ENCODE measurements at places on chromosomes 1 and 21. TPM values are rescaled to one million over a fixed set of nuclear protein-coding genes. Genes with fewer than 3 reads are reported as not detected.

- no peak for DNase-seq
- H3K27me3 ChIP-seq = no peaks in the 10 kb centered on the region
- no peak overlapping the region for H3K4me3 ChIP-seq
- H3K36me3 ChIP-seq = peaks cover 76% of the 10 kb centered on the region
- H3K27ac ChIP-seq = peak overlapping the region; percentile 64
- peaks cover 6% of the 10 kb centered on the region for H3K4me1 ChIP-seq
These were observed 35.1 kb upstream of the DIP2A start for GRCh38 chr21:46423546-46424038.

DYNLT5 gene
- total RNA-seq = 0.72 TPM

- H3K4me3 ChIP-seq = no peak overlapping the region
- H3K27me3 ChIP-seq = peaks cover 80% of the 10 kb centered on the region
- H3K36me3 ChIP-seq = no peaks in the 10 kb centered on the region
- no peak overlapping the region for H3K27ac ChIP-seq
These were observed 132.1 kb downstream of the PRDM2 start for GRCh38 chr1:13832100-13832499.

- H3K4me3 ChIP-seq = peak overlapping the region; percentile 62
- peaks cover 62% of the 10 kb centered on the region for H3K4me1 ChIP-seq
- H3K36me3 ChIP-seq = no peaks in the 10 kb centered on the region
- no peak for DNase-seq
These were observed 885 bp downstream of the AHCYL1 start for GRCh38 chr1:109985247-109986053.

DNA sequence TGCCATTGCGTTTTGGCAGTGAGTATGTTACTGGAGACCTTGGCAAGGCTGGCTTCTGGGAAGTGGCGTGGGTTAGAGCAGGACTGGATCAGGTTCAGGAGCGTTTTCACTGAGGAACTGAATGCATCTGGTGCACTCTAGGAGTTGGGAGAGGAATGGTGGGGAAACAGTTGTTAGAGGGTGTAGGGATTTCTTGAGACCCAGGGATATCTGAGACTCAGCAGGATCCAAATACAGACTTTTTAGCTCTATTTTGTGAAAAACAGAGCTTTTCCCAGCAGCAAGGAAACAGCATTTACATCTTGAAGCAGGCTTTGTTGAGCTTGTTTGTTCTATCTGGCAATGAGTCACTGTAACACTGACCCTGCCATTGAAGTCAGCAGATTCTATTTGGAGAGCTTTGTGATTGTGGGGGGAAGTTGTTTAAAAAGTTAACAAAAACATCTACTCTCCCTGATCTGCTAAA, 56.9 kb upstream of the NRIP1 start:
- H3K4me1 ChIP-seq = no peaks in the 10 kb centered on the region
- peak overlapping the region; percentile 70 for H3K27ac ChIP-seq
- H3K36me3 ChIP-seq = no peaks in the 10 kb centered on the region
- no peaks in the 10 kb centered on the region for H3K27me3 ChIP-seq
- H3K4me3 ChIP-seq = no peak overlapping the region
- DNase-seq = no peak

NEK7 gene
- 120 TPM for total RNA-seq

DNA sequence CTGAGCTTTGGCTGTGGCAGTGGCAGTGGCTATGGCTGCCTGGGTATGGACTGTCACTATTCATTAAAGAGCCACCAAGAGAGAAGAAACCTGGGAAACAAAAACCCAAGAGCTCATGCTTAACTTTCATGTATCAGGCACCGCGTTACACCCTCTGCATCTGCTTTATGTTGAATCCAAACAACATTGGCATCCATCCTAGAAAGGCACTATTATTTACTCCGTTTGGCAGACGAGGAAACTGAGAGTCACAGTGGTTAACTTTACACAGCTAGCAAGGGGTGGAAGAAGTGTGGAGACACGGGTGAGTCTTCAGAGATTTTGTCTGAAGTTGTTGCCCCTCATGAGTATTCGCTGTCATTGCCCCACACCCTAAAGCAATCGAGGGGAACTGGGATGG, 63.8 kb downstream of the PLXNA2 start:
- H3K27ac ChIP-seq = no peak overlapping the region
- DNase-seq = no peak
- no peaks in the 10 kb centered on the region for H3K27me3 ChIP-seq
- H3K4me1 ChIP-seq = peaks cover 10% of the 10 kb centered on the region
- no peak overlapping the region for H3K4me3 ChIP-seq

CNN3 gene
- 111 TPM for total RNA-seq

- no peaks in the 10 kb centered on the region for H3K36me3 ChIP-seq
- no peak for DNase-seq
- H3K4me1 ChIP-seq = no peaks in the 10 kb centered on the region
- H3K4me3 ChIP-seq = no peak overlapping the region
These were observed 409.9 kb downstream of the PTPRU start for GRCh38 chr1:29646161-29646775.

DNA sequence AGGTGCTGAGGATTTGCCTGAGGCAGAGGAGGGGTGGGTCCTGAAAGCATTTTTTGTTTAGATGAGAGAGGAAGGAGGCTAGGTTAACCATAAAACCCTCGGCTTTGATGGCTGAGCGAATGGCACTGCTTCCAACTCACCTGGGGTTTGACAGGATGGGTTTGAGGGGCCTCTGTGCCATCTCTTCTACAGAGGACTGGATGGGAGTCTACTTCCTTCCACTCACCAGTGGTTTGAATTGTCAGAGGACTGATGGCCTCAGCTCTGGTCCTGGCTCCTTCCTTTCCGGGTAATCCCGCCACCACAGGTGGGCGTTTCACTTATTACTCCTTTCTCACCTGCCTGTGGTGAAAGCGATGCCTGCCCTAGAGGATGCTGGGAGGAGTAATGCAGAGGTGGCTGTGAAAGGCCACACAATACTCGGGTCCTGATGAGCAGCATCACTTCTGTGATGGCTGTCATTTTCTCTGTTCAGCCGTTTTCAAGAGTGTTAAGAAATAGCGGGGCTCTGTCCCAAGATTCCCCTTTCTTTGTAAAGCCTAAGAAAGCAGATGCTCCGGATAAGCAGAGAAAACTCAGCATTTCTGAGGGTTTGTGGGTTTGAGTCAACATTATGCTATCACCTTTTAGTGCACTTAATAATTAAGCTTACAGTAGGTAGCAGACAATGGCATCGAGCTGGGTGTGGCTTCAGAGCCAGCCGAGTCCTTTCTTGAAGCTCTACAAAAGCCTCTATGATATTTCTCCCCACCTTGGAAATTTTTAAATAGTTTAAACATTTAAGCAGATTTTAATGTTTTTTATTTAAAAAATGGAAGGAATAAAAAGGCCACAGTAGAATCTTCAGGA, 220.7 kb downstream of the HLX start:
- H3K4me3 ChIP-seq = no peak overlapping the region
- H3K4me1 ChIP-seq = peaks cover 30% of the 10 kb centered on the region
- no peaks in the 10 kb centered on the region for H3K27me3 ChIP-seq
- H3K36me3 ChIP-seq = no peaks in the 10 kb centered on the region
- no peak overlapping the region for H3K27ac ChIP-seq

DNA sequence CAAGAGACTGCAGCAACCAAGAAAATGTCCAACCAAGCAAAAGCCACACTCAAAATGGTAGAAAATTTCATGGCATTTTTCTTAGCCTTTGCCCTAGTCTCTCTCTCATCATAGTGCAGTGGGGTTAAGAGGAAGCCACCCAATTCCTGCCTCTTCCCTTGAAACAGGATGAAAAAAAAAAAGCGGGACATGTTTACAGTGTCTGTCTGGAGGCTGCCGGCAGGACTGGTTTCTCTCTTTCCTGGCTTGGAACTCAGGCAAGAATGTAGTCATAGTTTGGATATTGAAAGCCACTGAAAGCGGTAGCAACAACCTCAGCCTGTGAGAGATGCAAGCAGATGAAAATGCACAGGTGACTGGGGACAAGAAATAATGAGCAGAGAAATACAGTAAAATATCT, 13.3 kb upstream of the TNFSF18 start:
- no peak overlapping the region for H3K4me3 ChIP-seq
- no peaks in the 10 kb centered on the region for H3K4me1 ChIP-seq
- no peaks in the 10 kb centered on the region for H3K27me3 ChIP-seq

PRXL2B gene
- 22.3 TPM for total RNA-seq

OR2L8 gene
- 1.8 TPM for total RNA-seq

GRCh38 chr1:27157194-27157593, 2.3 kb upstream of the SLC9A1 start:
- H3K4me1 ChIP-seq = peaks cover 53% of the 10 kb centered on the region
- H3K27me3 ChIP-seq = no peaks in the 10 kb centered on the region
- H3K36me3 ChIP-seq = no peaks in the 10 kb centered on the region
- DNase-seq = no peak
- H3K4me3 ChIP-seq = no peak overlapping the region

DNA sequence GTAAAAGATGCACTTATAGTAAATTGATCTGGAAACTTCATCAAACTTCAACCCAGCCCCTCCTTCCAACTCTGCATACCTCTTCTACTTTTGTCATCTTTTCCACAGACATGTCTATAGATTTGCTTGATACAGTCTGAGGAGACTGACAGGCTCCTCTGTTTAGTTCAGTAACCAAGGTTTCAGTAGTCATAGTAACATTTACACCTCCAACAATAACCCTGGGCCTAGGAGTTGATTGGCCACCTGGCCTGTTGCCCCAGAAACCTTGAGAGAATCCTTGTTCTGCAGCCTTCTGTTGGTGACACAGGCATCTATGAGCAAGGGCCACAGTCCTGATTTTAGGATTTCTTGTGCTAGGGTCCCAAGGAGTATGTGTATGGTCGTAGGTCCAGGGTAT, at the start of gene CFAP141:
TSS of gene CFAP141 (minus strand) at position 138 of the 400 bp plus-strand sequence. CDS start at position 112, 26 bp downstream.
- no peak within 1 kb of the TSS for H3K27ac ChIP-seq
- no peak within 1 kb of the TSS for H3K4me3 ChIP-seq
- H3K27me3 ChIP-seq = no peaks in the 10 kb centered on the region
- H3K36me3 ChIP-seq = peaks cover 59% of the 10 kb centered on the region

SLAMF8 gene
- 27.2 TPM for total RNA-seq

GBP4 gene
- total RNA-seq = 44.5 TPM

LRRC71 gene
- total RNA-seq = not detected

DNA sequence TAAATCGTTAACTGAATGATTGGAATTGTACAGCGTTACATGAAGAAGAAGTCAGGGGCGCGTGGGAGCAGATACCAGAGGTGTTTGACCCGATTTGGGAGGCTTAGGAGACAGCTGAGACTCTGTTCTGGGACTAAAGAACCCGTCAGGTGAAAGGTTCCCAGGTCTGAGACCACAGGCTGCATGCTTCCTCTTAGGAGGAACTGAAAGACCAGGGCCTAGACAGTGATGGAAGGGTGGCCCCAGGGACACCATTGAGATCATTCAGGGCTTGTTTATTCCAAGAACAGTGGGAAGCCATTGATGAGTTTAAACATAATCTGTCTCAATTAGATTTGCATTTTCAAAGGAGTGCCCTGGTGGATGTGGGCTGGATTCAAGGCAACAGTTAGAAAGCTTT, 904 bp downstream of the KLF17 start:
- H3K27ac ChIP-seq = no peak overlapping the region
- H3K27me3 ChIP-seq = no peaks in the 10 kb centered on the region
- no peaks in the 10 kb centered on the region for H3K4me1 ChIP-seq
- no peak for DNase-seq
- H3K4me3 ChIP-seq = no peak overlapping the region
- H3K36me3 ChIP-seq = no peaks in the 10 kb centered on the region

DNA sequence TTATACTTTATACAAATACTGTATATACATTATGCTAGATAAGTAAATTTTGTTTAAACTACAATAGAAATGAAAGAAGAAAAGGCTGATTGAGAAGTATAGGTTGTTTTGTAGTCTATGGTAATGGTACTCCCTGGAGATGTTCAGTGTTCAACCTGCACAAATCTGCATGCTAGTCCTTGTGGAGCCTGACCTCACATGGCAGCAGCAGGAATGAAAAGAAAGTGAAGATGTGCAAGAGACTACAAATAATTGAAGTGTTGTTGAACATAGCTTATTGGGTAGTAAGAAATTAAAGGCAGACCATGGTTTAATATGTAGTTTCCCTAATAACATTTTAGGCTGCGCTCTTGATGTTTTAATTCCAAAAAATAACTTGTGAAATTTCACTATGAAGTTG, 201.2 kb downstream of the TGFB2 start:
- H3K4me3 ChIP-seq = no peak overlapping the region
- H3K27me3 ChIP-seq = no peaks in the 10 kb centered on the region
- H3K4me1 ChIP-seq = no peaks in the 10 kb centered on the region
- no peaks in the 10 kb centered on the region for H3K36me3 ChIP-seq

DNA sequence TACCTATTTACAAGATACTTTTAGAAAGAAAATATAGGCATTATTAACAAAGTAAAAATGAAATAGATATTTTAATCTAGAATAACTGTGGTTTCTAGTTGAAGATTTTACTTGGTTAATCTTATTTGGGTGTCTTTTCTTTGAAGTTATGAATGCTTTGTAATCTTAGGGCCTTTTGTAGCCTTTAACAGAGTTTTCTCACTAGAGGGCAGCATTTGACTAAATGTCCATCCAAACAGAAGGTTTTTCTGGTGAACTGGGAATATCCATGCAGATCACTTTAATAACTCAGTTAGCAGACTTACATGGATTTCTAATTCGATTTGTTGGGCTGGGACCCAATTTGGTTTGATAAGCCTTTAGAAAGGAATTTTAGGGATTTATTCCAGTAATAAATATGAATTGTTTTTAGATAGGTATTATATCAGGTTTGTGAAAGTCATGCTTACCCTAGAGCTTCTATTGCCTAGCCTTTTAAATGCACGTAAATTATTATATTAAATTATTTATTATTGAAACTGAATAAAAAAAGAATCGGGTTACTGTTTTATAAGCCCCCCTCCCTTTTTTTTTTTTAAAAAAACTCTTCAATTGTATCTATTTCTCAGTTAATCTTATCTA, 119.7 kb downstream of the ZNF326 start:
- no peaks in the 10 kb centered on the region for H3K36me3 ChIP-seq
- no peaks in the 10 kb centered on the region for H3K4me1 ChIP-seq
- no peak for DNase-seq
- H3K4me3 ChIP-seq = no peak overlapping the region
- no peak overlapping the region for H3K27ac ChIP-seq
- peaks cover 33% of the 10 kb centered on the region for H3K27me3 ChIP-seq

DNA sequence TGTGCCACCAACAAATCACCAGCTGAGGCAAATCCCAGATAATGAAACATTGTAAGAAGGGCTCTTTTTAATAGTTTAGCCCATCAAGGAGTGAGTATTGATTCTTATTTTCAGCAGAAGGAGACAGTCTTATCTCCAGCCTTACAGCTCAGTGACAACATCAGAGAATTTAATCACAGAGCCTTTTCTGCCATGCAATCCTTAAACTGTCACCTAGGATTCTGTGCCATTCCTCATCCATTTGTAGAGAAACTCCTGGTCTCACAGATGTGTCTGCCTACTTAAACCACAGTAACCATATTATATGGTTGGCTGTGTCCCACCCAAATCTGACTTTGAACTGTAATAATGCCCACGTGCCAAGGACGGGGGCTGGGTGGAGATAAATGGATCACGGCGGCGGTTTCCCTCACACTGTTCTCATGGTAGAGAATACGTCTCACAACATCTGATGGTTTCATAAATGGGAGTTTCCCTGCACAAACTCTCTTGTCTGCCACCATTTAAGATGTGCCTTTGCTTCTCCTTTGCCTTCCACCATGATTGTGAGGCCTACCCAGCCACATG, 217.7 kb downstream of the RERE start:
- H3K27ac ChIP-seq = no peak overlapping the region
- H3K27me3 ChIP-seq = no peaks in the 10 kb centered on the region
- DNase-seq = no peak

AGL gene
- total RNA-seq = 19.4 TPM

LCE2A gene
- total RNA-seq = not detected

- no peaks in the 10 kb centered on the region for H3K36me3 ChIP-seq
- no peak overlapping the region for H3K4me3 ChIP-seq
- H3K27ac ChIP-seq = no peak overlapping the region
These were observed 34.4 kb upstream of the COL18A1 start for GRCh38 chr21:45370575-45370974.

GRCh38 chr1:93703643-93704042, 22.0 kb upstream of the BCAR3 start:
- no peak overlapping the region for H3K4me3 ChIP-seq
- peaks cover 60% of the 10 kb centered on the region for H3K4me1 ChIP-seq
- H3K27me3 ChIP-seq = no peaks in the 10 kb centered on the region
- DNase-seq = no peak
- no peaks in the 10 kb centered on the region for H3K36me3 ChIP-seq

Measured in spleen (tissue), 13 donors.